Activated CD8-positive, alpha-beta T cell treated with anti-CD3 and anti-CD28 coated beads for 36 hours (primary cell): ENCODE measurements at places on chromosomes 13 and 19.

DNA sequence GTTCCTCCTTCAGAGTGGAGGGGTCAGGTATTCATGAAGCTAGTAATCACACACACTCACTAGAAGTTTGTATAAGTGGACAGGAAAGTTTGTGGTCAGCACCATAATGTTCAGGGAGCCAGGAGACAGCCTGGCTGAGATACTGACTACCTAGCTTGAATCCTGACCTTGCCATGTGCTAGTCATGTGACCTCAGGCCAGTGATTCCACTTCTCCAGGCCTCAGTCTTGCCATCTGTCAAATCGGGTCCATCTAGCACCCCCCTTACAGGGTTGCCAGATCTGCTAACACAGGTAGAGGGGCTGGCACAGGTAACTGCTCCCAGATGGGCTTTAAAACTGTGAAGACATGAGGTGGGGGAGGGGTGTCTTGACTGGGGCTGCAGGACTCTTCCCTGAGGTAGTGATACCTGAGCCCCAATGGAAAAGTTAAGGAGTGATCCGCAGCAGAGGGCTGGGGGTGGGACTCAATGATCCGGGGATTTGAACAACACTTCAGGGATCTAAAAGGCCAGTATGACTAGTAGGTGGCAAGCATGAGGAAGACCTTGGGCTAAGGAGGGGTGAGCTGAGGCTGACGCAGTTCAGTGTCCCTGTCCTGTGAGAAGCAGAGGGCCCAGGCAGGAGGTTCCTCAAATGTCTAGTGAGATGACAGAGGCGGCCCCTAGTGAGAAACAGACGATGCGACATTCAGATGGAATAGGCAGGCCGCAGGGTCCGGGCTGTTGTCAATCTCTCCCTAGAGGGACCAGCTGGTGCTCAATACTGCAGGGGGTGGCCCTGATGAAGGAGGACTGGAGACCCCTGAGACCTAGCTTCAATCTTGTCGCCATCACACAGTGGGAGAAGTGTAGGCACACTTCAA is 8.5 kb downstream of the ACTMAP start:
- no peaks in the 10 kb centered on the region for H3K27me3 ChIP-seq
- H3K4me1 ChIP-seq: no peaks in the 10 kb centered on the region
- H3K36me3 ChIP-seq: peaks cover 2% of the 10 kb centered on the region
- H3K4me3 ChIP-seq: no peak overlapping the region
- H3K27ac ChIP-seq: no peak overlapping the region

DNA sequence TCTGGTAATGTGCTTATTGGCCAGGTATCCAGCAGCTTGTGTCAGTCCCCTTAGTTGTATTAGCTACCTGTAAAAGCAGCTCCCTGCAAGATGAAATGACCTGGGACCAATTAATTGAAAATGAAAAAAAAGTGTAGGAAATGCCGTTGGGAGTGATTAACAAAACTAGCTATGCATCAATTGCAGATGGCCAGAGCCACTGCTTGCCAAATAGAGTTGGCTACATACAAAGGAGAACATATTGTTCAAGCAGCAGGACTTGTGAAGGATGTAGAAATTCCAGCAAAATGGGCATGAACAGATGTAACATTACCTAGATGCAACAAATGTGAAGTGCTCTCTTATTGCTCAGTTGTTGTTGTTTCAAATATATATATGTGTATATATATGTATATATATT is 300.5 kb downstream of the PCDH17 start:
- no peaks in the 10 kb centered on the region for H3K27me3 ChIP-seq
- H3K27ac ChIP-seq: no peak overlapping the region
- no peaks in the 10 kb centered on the region for H3K36me3 ChIP-seq
- DNase-seq: no peak
- H3K4me3 ChIP-seq: no peak overlapping the region

DNA sequence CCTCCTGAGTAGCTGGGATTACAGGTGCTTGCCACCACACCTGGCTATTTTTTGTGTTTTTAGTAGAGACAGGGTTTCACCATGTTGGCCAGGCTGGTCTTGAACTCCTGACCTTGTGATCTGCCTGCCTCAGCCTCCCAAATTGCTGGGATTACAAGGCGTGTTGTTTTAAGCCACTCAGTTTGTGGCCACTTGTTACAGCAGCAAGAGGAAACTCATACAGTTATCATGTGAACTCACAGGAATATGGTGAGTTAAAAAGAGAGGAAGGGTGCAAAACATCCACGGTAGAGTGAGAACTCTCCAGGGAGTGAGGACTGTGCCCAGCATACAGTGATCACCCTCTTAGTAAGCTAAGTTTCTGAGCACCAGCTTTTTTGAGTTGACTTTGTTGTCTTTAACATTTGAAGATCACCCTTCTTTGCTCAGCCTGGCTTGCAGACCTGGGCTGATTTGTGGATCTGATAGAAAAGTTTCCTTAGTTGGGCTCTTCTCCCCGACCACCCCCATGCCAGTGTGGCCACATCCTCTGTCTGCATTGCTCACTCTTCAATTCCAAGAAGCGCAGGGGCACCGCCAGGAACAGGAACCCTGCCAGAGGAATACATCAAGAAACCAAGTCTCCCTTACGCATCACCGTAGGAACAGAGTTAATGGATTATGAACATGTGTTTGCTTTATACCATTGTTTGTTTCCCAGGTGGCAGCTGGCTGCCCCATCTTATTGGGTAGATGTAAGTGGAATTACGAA is 16.0 kb downstream of the ALOX5AP start:
- H3K4me3 ChIP-seq: no peak overlapping the region
- DNase-seq: peak; percentile 62
- H3K27me3 ChIP-seq: no peaks in the 10 kb centered on the region
- H3K36me3 ChIP-seq: peaks cover 37% of the 10 kb centered on the region
- peaks cover 26% of the 10 kb centered on the region for H3K4me1 ChIP-seq
- peak overlapping the region; percentile 7 for H3K27ac ChIP-seq

GRCh38 chr19:39224910-39225309 is 19.9 kb downstream of the IFNL3 start:
- peaks cover 13% of the 10 kb centered on the region for H3K27me3 ChIP-seq
- no peak for DNase-seq
- H3K36me3 ChIP-seq: no peaks in the 10 kb centered on the region
- H3K4me3 ChIP-seq: no peak overlapping the region

- no peak overlapping the region for H3K4me3 ChIP-seq
- H3K4me1 ChIP-seq: no peaks in the 10 kb centered on the region
- H3K27ac ChIP-seq: no peak overlapping the region
- DNase-seq: no peak
- no peaks in the 10 kb centered on the region for H3K27me3 ChIP-seq
Measured at GRCh38 chr13:32852526-32852925, 163.7 kb upstream of the KL start.

GRCh38 chr13:103002279-103002678 is 63.9 kb downstream of the SLC10A2 start:
- no peaks in the 10 kb centered on the region for H3K36me3 ChIP-seq
- no peak for DNase-seq
- no peak overlapping the region for H3K27ac ChIP-seq
- H3K4me1 ChIP-seq: no peaks in the 10 kb centered on the region
- no peak overlapping the region for H3K4me3 ChIP-seq
- H3K27me3 ChIP-seq: no peaks in the 10 kb centered on the region

DNA sequence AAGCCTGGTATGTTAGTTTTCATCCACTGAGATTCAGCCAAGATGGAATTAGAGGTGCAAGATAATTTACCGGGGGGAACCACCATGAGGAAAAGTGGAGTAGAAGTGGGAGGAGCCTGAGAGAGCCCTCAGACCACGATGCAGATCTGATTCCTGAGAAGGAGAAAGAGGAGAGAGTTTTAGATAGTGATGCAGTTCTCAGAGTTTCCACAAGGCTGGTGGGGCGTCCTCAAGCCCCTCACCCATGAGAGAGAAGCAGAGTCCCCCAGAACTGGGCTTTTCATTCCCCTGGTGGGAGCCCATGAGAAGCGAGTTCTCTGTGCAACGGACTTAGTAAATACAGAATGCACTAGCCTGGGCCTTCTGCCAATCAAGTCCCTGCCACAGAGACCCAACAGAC is 18.1 kb downstream of the CEACAM5 start:
- DNase-seq: no peak
- H3K27me3 ChIP-seq: peaks cover 37% of the 10 kb centered on the region
- no peak overlapping the region for H3K27ac ChIP-seq
- H3K36me3 ChIP-seq: no peaks in the 10 kb centered on the region
- H3K4me1 ChIP-seq: no peaks in the 10 kb centered on the region
- no peak overlapping the region for H3K4me3 ChIP-seq

- peak overlapping the region; percentile 89 for H3K27ac ChIP-seq
- no peaks in the 10 kb centered on the region for H3K27me3 ChIP-seq
- peak overlapping the region; percentile 91 for H3K4me3 ChIP-seq
- no peak for DNase-seq
Measured at GRCh38 chr13:114235697-114236096, 1.0 kb downstream of the CDC16 start.

DNA sequence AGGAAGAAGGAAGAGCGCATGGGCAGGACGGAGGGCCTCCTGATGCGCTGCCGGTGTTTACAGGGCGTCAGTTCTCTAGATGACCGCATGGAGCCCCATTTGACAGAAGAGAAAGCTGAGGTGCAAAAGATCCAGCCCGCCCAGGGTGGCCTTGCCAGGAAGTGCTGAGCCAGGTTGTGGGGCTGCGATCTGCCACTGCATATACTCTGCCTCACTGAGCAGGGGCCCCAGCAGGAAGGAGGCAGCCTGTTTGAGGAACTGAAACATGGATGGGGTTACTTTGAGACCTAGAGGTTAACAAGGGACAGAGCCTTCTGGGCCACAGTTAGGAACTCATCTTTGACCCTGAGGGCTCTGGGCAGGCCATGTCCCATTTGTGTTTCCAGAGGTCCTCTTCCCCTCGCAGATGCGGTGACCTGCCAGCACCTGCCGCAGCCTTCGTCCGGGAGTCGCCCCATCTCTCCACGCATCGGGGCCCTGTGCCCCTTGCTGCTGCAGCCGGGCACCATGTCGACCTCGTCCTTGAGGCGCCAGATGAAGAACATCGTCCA is 3.2 kb downstream of the EPN1 start:
- H3K4me3 ChIP-seq: no peak overlapping the region
- peaks cover 39% of the 10 kb centered on the region for H3K36me3 ChIP-seq
- no peak overlapping the region for H3K27ac ChIP-seq
- peaks cover 46% of the 10 kb centered on the region for H3K4me1 ChIP-seq
- no peak for DNase-seq
- no peaks in the 10 kb centered on the region for H3K27me3 ChIP-seq

GRCh38 chr19:31352782-31353651 is 3.8 kb upstream of the TSHZ3 start:
- DNase-seq: no peak
- no peak overlapping the region for H3K4me3 ChIP-seq
- no peak overlapping the region for H3K27ac ChIP-seq
- peaks cover 67% of the 10 kb centered on the region for H3K27me3 ChIP-seq

GRCh38 chr13:113122550-113123225 is at the start of gene F10:
Gene F10 (plus strand): TSS chr13:113122799. CDS start chr13:113122856, 57 bp downstream.
- no peak within 1 kb of the TSS for H3K4me3 ChIP-seq
- H3K27me3 ChIP-seq: peaks cover 11% of the 10 kb centered on the region

GRCh38 chr13:39263033-39263432 is 224.8 kb downstream of the NHLRC3 start:
- H3K36me3 ChIP-seq: no peaks in the 10 kb centered on the region
- H3K4me3 ChIP-seq: no peak overlapping the region
